ENCODE measurements at places on chromosomes 6 and 20. TPM values are rescaled to one million over a fixed set of nuclear protein-coding genes. Genes with fewer than 3 reads are reported as not detected.

DNA sequence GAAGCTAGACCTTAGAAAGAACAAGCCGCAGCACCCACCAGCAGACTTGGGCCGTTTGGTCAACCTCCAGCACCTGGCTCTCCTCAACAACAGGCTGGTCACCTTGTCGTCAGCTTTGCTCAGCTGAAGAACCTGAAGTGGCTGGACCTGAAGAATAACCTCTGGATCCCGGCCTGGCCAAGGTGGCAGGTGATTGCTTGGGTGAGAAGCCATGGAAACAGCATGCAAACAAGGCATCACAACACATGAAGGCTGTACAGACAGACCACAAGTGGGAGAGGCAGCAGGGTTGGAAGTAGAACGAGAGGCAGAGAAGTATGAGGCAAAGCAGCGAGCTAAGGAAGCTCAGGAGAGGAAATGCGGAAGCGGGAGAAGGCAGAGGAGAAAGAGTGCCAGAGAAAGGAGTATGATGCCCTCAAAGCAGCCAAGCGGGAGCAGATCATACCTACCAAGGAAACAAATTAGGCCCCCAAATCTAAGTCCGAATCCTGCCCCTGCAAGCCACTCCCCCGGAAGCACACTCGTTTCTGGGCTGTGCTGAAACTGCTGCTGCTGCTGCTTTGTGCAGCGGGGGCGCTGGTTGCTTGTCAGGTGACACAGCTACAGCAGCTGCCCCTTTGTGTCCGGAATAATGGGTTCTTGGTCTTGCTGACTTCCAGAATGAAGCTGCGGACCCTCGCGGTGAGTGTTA, 121.6 kb upstream of the LGSN start:
- no peaks in the 10 kb centered on the region for H3K4me1 ChIP-seq
- DNase-seq, result no peak
- no peak overlapping the region for H3K4me3 ChIP-seq
- H3K36me3 ChIP-seq, result no peaks in the 10 kb centered on the region

- H3K36me3 ChIP-seq, result peaks cover 68% of the 10 kb centered on the region
- H3K4me1 ChIP-seq, result peaks cover 7% of the 10 kb centered on the region
- H3K27ac ChIP-seq, result no peak overlapping the region
Observed at GRCh38 chr20:17618673-17619013, 48.8 kb downstream of the DSTN start.

DNA sequence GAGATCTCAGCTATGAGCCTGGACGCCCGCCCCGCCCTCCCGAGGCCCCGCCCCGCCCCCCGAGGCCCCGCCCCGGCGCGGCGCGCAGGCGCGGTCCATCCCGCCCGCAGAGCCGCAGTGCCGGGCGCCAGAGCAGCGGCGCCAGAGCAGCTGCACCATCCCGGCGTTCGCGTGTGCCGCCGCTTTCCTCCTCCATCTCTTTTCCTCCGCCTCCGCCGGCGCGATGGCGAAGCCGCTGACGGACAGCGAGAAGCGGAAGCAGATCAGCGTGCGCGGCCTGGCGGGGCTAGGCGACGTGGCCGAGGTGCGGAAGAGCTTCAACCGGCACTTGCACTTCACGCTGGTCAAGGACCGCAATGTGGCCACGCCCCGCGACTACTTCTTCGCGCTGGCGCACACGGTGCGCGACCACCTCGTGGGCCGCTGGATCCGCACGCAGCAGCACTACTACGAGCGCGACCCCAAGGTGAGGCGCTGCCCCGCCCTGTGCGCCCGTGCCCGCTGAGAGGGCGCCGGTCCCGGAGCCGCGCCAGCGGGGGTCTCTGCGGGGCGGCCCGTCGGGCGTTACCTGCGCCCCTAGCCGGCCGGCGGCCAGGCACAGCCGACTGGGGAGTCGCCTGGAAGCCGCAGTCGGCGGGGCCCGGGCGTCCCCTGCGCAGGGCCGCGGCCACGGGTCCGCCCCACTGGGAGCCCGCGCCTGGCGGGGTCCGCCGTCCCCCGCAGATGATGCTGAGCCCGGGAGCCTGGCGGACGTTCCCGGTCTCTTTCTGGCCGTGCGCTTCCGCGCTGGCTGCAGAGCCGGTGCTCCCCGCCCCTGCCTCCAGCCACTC, at the start of gene PYGB:
TSS of gene PYGB (plus strand) at position 130 of the 830 bp plus-strand sequence. CDS start at position 224, 94 bp downstream.
- H3K27me3 ChIP-seq, result no peaks in the 10 kb centered on the region
- peaks cover 6% of the 10 kb centered on the region for H3K4me1 ChIP-seq
- H3K4me3 ChIP-seq, result peak within 1 kb of the TSS; percentile 70
- DNase-seq, result peak; percentile 83
- H3K36me3 ChIP-seq, result peaks cover 2% of the 10 kb centered on the region
- H3K27ac ChIP-seq, result peak within 1 kb of the TSS; percentile 77

DNA sequence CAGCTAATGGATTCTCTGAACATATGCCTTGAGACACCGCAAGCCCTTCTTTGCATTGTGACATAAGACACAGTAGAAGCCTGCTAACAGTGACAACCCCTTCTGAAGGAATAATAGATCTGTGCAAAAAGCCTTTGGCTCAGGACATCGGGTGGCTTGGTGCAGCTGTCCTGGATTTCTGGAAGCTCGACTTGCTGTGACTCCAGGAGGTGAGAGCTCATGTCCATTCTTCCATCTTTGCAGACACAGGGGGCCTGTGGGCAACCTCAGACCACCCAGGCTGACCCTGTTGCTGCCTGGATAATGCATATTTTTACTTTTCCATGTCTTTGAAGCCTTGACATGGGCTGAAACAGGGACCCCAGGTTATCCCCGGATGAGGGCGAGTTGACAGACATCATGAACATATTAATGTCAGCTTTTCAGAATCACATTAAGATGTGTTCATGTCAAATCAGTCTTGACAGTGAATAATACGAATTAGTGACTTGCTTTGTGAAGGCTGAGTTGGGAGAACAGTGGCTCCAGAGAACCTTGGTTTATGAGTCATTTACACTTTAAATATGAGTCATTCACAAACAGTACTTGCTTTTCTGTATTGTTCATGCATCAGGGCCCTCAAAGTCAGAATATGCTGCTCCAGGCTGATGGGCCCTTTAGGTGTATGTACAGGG, 66.8 kb upstream of the IYD start:
- DNase-seq, result peak; percentile 85
- no peak overlapping the region for H3K4me3 ChIP-seq
- no peaks in the 10 kb centered on the region for H3K36me3 ChIP-seq
- no peak overlapping the region for H3K27ac ChIP-seq

The GTPBP2 gene
- 111 TPM for total RNA-seq

The DDX39B gene
- 370 TPM for total RNA-seq

DNA sequence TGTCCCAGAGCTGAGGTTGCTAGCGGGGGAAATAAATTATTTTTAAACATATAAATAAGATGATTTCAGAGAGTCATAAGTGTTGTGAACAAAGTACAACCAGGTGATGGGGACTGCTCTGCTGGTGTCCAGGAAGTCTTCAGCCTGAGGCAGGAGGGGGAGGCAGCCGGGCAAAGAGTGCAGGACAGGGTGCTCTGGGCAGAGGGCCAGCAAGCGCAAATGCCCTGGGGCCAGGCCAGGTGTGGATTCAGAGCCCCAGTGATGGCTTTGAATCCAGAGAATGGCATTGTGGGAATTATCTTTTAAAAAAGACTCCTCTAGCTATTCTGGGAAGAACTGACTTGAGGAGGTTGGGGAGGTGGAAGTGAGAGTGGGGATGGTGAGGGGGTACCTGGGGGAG, 1.6 kb downstream of the CLPSL1 start:
- peaks cover 18% of the 10 kb centered on the region for H3K27me3 ChIP-seq
- no peaks in the 10 kb centered on the region for H3K36me3 ChIP-seq
- no peaks in the 10 kb centered on the region for H3K4me1 ChIP-seq
- H3K27ac ChIP-seq, result no peak overlapping the region
- H3K4me3 ChIP-seq, result no peak overlapping the region

DNA sequence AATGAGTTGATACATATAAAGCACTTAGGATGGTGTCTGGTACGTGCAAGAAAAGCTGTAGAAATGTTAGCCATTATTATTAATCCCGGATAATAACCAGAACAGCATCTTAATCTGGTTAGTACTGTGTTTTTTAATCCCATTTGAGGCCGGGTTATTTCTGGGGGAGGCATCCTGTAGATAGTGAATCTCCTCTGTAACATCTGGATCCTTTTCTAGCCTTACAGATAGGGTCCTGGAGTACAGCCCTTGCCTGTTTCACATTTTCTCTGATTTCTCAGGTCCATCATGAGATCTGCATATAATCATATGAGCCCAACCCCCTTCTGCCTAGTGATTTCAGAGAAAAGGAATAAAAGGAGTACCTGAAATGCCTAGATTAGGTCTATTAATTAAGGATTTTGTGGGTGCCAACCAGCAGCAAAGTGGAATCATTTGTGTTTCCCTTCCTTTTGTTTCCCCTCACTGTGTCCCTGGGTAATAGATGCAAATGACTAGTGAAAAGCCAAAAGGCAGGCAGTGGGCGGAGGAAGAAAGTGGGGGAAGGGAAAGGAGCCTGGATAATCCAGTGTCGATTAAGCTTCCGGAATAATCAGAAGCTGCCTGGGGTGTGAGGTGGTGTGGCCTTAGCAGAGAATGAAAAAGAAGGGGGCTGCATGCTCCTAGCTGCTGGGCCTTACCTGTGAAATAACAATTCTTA, 88.9 kb downstream of the SOBP start:
- H3K36me3 ChIP-seq, result no peaks in the 10 kb centered on the region
- no peak overlapping the region for H3K27ac ChIP-seq
- DNase-seq, result no peak
- no peaks in the 10 kb centered on the region for H3K27me3 ChIP-seq
- H3K4me1 ChIP-seq, result peaks cover 6% of the 10 kb centered on the region
- no peak overlapping the region for H3K4me3 ChIP-seq

The PDYN gene
- total RNA-seq, result not detected

All from fibroblast of lung (primary cell).